Activated T-cell treated with anti-CD3 and anti-CD28 coated beads, Interleukin-2, amount 50 U/mL, for 72 hours (primary cell): ENCODE measurements at places on chromosomes 5 and 9. TPM values are rescaled to one million over a fixed set of nuclear protein-coding genes. Genes with fewer than 3 reads are reported as not detected.

DNA sequence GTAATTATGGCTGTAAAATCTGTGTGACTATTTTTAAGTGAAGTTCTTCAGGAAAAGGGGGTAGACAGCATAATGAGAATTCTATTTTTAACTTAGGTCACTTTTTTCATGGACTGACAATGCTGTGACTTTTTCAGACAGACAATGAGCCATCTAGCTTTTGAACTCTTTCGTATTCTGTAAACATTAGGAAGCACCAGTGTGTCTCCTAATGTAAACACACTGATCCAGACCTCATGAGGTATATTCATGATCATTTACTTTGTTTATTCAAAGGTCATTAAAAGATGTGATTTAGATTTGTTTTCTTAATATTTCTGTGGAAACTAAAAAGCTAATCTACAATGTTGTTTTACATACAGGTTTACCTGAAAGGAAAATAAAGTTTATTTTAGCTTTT is 352.6 kb downstream of the ADGRV1 start:
- no peak for DNase-seq

DNA sequence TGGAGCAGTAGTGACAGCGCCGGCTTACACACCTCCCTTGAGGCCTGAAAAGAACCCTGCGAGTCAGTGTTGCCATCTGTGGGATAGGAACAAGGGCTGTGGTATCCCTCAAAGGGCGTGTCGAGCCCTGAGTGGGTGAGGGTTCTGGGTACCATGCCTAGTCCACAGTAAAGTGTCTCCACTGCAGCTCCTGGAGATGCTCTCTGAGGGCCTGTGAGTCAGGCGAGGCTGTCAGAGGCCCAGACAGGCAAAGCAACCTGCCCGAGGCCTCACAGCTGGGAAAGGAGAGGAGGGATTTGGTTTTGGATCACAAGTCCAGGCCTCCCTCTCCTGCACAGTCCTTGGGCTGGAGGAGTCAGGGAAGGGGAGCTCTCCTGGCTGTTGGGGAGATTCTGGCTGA is 6.1 kb downstream of the PRRX2 start:
- DNase-seq = no peak

DNA sequence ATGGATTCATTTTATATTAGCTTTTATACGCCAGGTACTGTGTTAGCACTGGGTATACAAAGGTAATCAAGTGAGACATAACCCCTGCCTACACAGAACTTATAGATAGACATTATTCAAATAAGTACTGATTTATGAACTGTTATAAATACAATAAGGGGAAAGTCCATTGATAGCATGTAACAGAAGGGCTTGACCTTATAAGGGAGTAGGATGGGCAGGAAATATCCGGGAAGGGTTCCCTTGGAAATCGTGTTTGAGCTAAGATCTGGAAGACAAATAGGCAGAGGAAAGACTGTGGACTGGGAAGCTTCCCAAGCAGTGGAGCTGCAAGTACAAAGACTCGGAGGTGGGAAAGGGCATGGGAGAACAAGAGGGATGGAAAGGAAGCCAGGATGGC is 111.5 kb downstream of the WDR41 start:
- no peak for DNase-seq

DNA sequence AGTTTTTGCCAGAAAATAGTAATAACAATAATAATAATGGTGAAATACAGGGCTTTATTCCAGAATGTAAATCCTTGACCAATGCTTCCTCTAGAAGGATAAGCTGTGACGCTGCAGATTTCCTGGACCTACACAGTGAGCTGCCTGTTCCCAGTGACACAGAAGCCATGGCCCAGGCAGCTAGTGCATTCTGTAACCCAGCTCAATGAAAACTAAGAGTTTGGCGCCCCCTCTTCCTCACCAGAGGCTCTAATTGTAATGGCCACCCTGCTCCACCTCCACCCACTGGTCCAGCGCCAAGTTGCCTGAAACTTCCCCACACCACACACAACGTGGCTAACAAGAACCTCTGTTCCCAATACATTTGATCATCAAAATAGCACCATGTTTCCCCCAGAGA is 248.1 kb downstream of the CETN3 start:
- DNase-seq = no peak

GRCh38 chr9:133894377-133895321 is 97.5 kb downstream of the VAV2 start:
- DNase-seq = no peak

DNA sequence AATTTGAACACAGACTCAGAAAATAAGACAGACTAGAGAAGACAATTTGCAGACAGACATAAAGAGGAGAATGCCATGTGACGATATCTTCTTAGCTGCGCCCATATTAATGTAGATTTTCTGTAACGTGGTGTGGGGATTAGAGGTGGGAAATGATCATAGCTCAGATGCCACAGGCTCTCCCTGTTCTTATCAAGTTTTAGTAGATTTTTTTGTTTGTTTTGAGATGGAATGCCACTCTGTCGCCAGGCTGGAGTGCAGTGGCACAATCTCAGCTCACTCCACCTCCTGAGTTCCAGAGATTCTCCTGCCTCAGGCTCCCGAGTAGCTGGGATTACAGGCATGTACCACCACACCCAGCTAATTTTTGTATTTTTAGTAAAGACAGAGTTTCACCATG is 59.4 kb downstream of the VPS13A start:
- no peak for DNase-seq

DNA sequence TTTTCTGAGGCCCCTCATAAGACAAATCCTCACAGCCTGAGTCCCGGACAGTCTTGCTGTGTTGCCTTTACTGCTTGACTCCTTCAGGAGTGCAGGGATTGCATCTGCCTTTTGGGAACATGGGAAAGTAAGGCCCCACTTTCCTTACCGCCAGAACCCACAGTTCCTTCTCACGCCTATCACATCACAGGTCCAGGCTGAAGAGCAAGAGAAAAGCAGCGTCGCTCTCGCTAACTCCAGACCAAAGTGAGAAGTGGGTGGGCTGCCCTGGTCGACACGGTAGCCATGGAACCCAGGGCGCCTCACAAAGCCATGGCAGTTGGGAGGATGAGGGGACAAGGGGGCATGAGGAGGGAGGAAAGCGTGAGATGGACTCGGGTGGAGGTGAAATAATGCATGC is 7.9 kb upstream of the ZDHHC11 start:
- no peak for DNase-seq

- DNase-seq = no peak
Measured at GRCh38 chr9:68643901-68644809, 60.9 kb upstream of the PIP5K1B start.

PCDHB8 gene
- total RNA-seq = not detected

ZBTB43 gene
- 30.2 TPM for total RNA-seq

ADGRD2 gene
- total RNA-seq = not detected

FYB1 gene
- total RNA-seq = 131 TPM

UBQLN1 gene
- total RNA-seq = 80.5 TPM

ZFP37 gene
- 1.2 TPM for total RNA-seq

C9orf153 gene
- total RNA-seq = not detected
